HFFc6 (cell line): ENCODE measurements at places on chromosomes 1 and 21. TPM values are rescaled to one million over a fixed set of nuclear protein-coding genes. Genes with fewer than 3 reads are reported as not detected.

DNA sequence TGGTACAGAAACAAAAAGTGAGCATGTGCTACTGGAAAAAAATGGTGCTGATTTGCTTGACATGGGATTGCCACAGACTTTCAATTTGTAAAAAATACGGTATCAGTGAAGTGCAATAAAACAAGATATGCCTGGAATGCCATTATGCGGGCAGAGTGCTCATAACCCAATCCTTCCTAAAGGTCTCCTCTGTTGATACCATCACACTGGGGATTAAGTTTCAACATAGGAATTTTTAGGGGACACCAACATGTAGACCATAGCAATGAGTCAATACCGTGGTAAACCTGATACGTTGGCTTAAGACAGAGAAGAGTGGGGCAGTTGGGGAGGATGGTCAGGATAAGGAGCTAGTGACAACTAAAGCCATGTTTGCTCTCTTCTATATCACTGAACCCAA, 20.5 kb downstream of the MX1 start:
- peak; percentile 32 for DNase-seq

DNA sequence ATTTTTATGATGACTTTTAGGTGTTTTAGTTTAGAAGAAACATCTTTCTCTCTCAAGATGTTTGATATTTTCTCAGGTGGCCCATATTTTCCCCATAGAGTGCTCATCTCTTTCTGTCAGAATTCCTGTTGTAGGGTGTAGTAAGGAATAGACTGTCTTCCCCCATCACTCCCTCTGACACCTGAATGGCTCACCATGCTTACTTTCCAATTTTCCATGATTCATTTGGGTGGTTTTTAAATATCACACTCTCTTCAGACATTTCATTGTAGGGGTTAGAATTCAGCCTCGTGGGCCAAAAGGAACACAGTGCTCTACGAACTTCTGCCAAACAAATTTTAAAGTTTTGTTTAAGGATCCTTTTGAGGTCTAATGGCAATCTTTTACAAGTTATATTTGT, 24.0 kb downstream of the GIPC2 start:
- no peak for DNase-seq

GRCh38 chr1:41925712-41926111, 7.0 kb upstream of the HIVEP3 start:
- peak; percentile 37 for DNase-seq

The SHCBP1L gene
- total RNA-seq = not detected in 3 replicates

The KCNE2 gene
- total RNA-seq = not detected in 3 replicates

GRCh38 chr1:1920057-1920607, 1.1 kb upstream of the TMEM52 start:
- DNase-seq = no peak

The IL19 gene
- total RNA-seq = not detected in 3 replicates

The SERINC2 gene
- total RNA-seq = 210 to 283 TPM (median 269 TPM) in 3 replicates

DNA sequence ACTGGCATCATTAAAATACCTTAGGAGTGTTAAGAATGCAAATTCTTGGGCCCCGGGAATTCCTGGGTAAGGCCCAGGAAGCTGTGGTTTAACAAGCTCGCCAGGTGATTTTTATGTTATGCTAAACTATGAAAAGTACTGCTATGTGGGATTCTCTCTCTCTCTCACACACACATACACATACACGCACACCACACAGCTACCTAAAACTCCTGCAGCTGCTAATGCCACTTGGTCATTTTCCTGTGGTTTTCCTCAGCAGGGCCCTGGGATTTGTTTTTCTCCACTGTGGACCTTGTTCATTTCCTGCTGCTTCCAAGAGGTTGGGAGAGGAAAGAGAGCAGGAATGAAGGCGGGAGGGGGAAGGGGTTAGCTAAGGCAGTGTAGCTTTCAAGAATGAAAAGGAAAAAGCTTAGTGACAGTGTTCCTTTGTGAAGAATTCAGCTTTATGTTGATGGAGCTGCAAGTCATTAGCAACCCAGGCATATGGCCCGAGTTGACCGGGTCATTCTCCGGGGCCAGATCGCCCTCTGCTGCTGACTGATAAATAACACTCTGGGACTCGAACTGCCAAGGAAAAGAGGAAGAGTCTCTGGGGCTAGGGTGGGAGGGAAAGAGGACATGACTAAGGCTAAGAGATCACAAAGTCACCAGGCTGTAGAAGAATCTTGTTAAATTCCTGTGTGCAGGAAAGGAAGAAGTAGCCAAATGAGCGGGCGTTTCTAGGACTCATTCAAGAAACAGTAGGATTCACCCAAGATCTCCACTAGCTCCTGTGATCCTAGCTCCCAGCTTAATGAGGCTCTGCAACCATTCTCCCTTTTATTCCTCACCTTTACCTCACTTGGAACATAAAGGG, 30.5 kb upstream of the LRIG2 start:
- DNase-seq = peak; percentile 87

The GLIS1 gene
- 1.0 to 1.9 TPM (median 1.3 TPM) in 3 replicates for total RNA-seq
